ENCODE measurements at places on chromosomes 12 and 14.

DNA sequence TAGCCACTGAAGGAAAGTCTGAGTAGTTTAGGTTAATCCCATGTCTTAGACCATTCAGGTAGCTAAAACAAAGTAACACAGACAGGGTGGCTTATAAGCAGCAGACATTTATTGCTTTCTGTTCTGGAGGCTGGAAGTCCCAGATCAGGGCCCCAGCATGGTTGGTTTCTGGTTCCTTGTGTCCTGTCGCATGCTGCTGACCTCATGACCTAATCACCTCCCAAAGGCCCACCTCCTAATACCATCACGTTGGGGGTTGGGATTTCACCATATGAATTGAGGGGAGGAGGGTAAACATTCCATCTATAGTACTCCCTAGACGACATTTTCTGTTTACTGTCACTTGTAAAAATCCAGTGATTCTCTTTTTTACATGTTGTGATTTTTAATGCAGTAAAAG, 148.6 kb downstream of the FBXL14 start:
- DNase-seq: no peak

DNA sequence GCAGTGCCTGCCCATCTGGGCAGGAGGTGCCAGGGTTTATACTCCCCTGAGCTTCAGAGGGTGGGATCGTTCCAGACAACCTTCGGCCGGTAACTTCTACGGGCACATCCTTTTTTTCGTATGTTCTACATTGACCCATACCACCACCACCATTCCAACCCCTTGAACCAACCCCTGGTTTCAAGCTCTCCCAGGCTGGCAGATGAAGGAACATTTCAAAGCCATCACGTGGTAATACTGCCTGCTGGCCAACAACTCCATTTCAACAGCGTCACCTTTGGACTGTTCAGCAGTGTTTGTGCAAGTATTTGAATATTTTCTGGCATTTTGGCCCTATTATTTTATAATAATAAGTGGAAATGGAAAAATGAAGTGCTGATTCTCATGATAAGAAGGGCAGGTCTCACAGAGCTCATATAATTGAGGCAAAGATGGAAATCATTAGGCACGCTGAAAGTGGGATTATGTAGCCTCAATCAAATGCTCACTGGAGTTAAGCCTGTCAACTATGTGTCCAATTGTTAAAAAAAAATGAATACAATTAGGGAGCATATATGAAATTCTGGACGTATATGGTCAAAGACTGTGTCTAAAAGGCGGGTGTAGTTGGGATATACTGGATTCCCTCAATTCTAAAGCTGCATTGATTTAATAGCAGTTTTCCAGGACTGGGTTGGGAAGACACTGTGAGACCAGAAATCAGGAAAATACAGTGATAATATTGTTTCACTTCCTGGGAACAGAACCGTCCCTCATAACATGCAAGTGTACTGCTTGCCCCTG, 162.1 kb downstream of the ZFP36L1 start:
- DNase-seq: no peak

- no peak for DNase-seq
Observed at GRCh38 chr12:113384778-113385177, 18.9 kb downstream of the SDS start.

DNA sequence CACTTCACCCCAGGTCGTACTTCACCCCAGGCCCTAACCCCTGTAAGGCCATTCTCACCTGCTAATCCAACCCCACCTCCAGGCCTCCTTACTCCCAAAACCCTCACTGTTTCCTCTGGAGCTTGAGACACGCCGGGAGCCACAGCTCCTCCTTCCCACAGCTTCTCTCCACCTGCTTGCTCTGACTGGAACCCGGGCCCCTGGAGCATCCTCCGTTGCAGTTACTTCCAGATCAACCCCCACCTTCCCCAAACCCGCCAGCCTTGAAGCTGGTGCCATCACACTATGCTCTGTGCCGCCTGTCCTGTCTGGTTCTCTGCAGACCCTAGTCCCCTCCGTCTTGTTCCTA, 34.6 kb upstream of the PPP2R5C start:
- DNase-seq: no peak

- no peak for DNase-seq
Observed at GRCh38 chr14:22505697-22506377, 83.2 kb downstream of the DAD1 start.

- DNase-seq: no peak
Observed at GRCh38 chr12:6368906-6369525, 6.3 kb downstream of the SCNN1A start.

- no peak for DNase-seq
Observed at GRCh38 chr12:117966511-117966910, 2.3 kb downstream of the KSR2 start.

DNA sequence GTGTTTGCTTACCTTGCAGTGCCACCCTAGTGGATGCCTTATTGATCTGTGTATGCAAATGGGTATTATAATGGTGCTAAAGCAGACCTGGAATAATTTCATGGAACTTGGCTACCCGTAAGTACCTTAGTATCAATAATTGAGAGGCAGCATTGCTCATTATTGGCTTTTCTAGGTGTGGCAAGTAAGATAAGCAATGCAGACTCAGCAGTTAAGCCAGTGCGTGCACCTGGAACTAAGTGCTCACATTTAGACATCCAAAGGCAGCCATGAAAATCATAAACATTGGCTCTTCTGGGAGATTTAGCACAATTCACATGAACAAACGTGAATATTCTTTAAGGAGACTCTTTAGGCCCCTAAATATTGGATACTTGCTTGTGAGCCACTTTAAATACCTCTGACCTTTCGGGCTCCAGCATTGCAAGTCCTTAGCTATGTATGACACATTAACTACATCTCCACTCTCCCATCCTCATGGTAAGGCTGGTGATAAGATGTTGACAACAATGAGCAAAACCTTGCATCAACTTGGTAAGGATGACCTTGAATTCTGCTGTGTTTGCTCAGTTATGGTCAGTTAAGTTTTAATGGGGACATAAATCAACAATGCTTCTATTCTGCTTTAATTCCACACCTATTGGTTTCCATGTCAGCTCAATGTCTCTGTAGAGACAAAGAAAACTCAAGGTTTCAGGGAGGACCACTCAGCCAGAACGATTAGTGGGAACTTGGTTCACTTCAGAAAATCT, 112.0 kb downstream of the SLC5A8 start:
- no peak for DNase-seq

- DNase-seq: no peak
Observed at GRCh38 chr12:10031771-10032175, 1.3 kb downstream of the CLEC9A start.

DNA sequence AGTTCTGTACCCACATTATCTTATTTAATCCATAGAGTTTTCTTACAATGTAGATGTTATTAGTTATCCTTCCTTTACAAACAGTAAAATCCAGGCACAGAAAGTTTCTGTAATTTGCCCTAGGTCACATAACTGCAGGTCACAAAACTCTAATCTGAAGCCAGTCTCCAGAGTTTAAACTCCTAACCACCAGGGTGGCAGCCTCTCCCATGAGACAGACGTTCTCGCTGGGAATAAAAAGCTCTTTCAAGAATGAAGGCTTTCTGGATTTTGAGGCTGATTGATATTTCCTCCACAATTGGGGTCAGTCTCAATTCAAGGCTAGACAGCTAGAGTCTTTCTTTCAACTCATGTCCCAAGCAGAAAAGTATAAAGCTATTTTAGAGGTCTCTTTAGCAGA, 95.8 kb upstream of the PLEKHG7 start:
- DNase-seq: no peak

DNA sequence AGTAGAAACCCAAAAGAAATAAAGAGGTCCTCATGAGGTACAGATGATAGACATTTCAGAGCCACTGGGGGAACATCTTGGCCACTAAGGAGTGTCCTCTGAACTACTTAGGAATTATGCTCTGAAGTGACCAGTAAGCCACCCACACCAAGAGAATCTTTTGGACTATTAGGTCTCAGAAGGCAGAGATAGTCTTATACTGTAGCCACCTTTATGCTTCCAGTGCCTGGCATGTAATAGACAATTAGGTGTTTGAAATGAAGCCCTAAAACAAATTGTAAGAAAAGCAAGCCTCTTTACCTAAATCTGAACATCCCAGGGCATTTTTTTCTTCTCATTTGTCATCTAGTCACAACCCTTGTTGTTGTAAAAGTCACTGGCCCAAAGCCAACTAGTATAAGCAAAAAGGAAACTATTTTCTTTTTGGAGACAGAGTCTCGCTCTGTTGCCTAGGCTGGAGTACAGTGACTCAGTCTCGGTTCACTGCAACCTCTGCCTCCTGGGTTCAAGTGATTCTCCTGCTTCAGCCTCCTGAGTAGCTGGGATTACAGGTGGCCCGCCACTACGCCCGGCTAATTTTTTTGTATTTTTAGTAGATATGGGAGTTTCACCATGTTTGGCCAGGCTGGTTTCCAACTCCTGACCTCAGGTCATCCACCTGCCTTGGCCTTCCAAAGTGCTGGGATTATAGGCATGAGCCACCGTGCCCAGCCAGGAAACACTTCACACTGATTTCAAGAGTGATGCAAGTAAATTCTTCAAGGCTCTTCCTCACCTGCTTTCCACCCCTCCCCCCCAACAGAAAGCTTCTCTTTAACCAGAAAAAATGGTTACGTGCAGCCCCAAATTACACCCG, 11.1 kb downstream of the PLEKHA5 start:
- DNase-seq: no peak

DNA sequence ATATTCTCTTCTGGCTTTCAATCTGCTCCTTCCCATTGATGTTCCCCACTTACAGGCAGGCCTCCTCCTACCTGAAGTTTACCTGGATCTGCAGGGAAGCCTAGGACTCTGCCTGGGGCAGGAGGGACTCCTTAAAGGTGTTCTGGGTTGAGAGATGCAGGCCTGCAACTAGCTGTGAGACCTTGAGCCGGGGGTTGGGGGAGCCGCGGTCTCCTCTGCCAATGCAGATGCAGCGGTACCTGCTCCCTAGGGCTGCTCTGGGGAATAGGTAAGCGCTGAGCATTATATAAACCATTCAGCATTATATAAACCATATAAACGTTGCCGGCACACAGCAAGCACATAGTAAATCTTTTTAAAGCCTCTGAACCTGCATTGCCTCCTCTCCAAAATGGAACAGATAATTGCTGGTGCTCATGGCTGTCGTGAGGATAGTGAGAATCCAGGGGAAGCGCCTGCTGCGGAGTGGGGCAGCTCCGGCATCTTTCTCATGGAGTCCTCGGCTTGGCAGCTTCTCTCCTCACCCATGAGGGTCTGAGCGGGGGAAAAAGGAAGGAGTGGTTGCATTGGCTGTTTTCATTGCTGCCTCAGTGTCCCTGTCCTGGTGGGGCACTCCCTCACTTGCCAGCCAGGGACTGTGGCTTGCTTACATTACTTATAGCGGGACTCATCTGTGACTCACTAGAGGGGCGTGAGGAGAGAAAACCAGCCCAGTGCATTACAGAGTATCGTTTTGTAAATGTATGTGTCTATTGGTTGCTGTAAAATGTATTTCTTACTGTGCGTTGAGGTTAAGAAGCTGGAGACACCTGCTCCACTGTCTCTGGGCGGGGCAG, 12.5 kb upstream of the KRT80 start:
- DNase-seq: no peak

DNA sequence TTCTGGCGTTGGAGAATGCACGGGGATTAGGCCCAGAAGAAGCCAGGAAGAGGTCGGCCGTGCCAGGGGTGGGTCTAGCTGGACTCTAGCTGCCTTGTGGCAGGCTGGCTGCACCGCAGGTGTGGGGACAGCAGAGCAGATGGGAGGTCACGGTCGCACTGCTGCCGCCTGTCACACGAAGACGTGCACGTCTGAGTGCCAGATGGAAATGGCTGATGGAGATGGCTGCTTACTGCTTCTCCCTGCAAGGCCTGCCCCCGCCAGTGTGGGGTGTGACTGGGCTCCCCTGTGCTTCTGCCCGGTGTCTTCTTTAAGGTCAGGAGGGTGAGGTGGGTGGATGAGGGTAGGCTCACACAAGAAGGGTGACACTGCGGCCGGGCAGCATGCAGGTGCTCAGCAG, 79.0 kb downstream of the MOK start:
- DNase-seq: no peak

- DNase-seq: no peak
Observed at GRCh38 chr14:30600922-30601918, 20.9 kb upstream of the SCFD1 start.

GRCh38 chr12:106093246-106093645, 45.5 kb downstream of the NUAK1 start:
- no peak for DNase-seq

GRCh38 chr14:52977798-52978197, 26.9 kb upstream of the FERMT2 start:
- DNase-seq: no peak

DNA sequence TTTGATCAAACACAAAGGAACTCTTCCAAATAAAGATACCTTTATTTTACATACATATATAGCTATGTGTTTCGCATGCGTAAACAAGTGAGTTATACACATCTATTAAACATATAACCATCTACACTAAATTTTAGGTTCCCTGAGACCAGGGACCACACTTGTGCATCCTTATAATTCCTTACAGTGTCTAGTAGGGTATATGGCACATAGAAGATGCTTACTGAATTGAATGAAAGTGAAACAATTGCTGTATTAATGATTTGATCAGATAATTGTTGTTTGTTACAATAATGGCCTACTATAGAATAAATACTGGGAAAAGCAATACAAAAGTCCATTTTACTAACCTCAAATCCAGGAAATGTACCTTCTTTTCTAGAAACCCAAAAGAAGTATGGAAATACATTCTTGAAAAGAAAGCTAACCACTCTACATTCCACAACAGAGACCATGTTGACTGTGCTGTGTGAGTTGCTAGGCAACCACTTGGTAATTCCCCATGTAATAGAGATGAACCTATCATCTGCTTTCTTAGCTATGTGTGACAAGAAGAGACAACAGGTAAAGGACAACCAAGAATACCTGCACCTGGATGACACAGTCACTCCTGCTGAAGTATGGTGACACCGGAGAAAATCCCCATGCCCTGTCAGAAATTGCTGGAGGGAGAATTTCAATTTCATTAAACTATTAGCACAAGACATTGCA, 11.9 kb upstream of the CIPC start:
- no peak for DNase-seq

GRCh38 chr14:101707863-101708620, 53.5 kb upstream of the PPP2R5C start:
- no peak for DNase-seq

DNA sequence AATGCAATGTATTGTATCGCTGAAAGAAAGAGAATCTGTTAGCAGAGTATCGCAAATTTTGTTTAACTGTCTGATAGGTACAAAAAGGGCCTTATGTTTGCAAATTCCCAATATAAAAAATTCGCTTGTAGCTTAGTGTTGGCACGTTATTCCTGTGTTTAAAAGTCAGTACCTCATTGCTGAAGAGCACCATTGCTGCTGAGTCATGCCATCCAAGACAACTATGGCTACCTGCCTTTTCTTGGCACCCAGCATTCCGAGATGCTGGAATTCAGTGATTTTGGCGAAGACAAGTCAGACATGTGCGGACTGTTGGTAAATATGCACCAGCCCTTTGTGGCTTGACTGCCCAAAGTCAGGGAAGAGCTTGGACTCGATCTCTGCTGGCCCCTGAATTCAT, 149.5 kb upstream of the EEA1 start:
- no peak for DNase-seq

All from activated naive CD4-positive, alpha-beta T cell treated with anti-CD3 and anti-CD28 coated beads for 36 hours (primary cell).